Anterior cingulate cortex (tissue), 58 donors: ENCODE measurements at places on chromosomes 4 and X.

DNA sequence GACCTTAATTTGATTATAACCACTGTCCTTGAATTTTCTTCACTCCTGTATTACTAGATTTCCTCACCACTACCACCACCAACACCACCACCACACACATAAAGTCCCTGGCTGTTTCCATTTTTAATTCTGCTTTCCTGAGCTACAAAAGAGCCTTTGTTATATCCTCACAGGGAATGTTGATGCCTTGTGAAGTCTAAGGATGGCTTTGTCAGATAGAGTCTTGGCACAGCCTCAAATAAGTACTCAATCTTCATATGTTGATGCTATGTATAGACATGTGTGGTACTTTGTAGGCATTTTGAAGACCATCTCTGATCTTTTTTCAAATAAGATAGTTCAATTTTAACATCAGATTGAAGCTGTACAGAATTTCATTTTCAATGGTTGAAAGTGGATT lies 1016.7 kb upstream of the LCORL start:
- no peak for DNase-seq

DNA sequence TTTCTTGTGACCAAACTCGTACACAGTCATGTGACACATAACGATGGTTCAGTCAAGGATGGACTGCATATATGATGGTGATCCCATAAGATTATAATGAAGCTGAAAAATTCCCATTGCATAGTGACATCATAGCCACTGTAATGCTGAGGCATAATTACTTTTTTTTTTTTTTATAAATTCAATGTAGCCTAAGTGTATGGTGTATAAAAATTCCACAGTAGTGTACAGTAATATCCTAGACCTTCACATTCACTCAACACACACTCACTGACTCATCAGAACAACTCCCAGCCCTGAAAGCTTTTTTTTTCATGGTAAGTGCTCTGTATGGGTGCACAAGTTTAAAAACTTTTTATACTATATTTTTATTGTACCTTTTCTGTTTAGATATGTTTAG lies 105.0 kb downstream of the AREG start:
- DNase-seq = no peak

DNA sequence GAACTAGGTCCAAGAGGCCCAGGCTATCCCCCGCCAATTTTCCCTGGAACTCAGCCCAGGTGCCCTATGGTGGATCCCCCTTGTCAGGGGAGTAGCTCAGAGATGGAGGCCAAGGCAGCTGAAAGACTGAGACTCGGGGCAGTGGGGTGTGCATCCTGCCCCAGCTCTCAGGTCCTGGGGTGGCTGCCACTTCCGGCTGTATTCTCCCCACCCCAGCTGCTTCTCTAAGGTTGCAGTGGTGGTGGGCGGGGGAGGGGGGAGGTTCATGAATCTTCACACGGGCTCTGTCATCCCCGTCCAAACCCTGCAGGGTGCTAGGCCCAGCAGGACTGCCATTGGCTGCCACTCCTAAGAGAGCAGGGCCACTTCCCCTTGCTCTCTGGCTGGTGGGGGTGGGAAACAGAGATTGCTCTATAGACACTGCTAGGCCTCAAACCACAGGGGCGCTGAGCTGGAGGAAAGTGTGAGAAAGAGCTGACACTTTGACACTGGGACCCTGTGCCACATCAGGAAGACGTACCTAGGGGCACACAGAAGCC lies 1.5 kb downstream of the SASH3 start:
- no peak for DNase-seq

DNA sequence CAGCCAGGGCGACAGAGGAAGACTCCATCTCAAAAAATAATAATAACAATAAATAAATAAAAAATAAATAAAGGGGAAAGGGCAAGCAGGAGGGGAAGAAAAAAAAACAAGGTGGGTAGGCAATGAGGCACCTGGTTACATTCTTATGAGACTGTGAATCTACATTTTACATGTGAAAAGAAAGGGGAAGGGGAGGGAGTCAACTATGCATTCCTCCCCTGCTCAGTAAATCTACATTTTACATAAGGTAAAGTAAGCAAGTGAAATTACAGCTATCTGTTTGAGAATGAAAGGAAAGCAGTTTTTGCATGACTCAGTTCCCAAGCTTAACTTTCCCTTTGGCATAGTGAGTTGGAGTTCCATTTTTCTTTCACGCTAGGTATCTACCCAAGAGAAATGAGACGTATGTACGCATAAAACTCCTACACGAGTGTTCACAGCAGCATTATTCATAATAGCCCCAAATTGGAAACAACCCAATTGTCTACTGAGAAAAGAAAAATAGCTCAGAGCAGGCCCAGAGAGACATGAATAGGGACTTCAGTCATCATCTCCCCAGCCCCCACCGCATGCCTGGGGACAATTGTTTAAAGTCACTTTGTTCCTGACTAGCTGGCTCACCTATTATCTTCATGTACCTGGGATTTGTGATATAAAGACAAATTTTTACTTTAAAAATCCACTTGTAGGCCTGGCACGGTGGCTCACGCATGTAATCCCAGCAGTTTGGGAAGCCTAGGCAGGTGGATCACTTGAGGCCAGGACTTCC lies 52.4 kb downstream of the DDX3X start:
- no peak for DNase-seq

GRCh38 chr4:36039026-36039425 lies 205.3 kb downstream of the ARAP2 start:
- DNase-seq = no peak

GRCh38 chr4:161696944-161697343 lies 466.9 kb downstream of the FSTL5 start:
- DNase-seq = no peak

DNA sequence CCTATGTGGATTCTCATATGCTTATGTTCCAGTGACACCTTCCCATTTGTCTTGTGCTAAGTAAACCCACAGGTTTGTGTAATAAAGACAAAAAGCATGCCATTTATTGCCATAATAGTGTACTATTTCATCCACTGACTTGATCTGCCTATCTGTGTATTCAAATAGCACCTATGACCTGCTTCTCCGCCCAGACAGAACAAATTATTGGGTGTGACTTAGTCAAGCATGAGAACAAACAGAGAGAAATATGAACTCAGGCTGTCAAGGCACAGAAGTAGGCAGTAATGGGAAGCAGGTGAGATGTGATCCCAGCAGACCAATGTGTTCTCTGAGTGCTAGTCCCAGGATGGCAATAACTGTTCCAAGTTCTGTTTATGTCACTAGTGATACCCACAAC lies 25.4 kb downstream of the ELOVL6 start:
- no peak for DNase-seq

GRCh38 chr4:184292465-184292867 lies 74.8 kb upstream of the ENPP6 start:
- no peak for DNase-seq

- no peak for DNase-seq
These were observed 1.7 kb upstream of the BMP2K start for GRCh38 chr4:78774417-78774816.

DNA sequence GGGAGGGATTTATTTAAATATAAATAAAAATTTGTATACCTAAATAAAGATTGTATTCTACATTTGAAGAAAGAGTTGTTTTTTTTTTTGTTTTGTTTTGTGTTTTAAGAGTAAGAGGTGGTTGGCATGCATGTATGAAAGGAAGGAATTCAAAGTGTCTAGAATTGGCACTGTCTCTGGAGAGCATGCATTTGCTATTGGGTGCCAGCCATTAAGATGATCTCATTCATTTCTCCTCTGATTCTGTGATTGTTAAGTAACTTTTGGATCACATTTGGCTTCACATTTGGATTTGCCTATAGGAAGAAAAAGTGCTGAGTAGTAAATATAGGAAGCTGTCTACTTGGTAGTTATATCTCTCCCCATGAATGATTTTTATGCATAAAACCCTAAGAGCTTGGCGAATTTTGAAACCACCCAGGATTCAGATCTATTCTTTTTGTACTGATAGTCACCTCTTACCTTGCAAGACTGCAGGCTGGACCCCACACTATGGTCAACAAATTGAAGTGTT lies 7.8 kb upstream of the BOD1L1 start:
- DNase-seq = no peak

DNA sequence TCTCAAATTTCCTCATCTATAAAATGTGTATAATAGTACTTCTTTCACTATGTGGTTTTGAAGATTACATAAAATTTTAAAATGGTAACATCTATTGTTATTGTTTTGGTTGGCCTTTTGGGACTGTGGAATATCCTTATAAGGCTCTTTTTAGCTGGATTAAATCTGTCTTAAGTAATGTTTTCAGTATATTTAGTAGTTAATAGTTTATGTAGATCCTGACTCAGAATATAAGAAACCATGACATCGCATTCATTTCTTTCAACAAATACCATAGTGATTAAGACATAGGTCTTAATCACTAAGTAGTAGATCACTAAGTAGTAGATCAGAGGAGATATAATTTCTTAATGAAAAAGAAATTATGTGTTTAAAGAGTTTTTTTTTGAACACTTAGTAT lies 48.5 kb downstream of the MRPL1 start:
- DNase-seq = no peak

DNA sequence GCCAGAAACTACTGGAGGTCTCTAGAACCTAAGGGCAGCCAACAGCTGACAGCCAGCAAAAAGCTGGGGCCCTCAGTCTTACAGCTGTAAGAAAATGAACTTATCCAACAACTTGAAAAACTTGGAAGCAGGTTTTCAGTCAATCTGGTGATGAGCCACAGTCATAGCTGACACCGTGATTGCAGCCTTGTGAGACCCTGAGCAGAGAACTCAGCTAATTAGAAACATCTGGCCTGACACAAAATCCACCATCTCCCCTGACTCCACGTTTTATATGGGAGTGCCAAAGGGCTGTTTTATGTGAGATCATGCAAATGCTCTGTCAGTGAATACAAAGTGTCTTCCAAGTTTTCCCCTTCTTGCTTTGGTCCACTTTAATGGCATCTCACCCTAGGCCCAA lies 198.8 kb upstream of the DCAF8L1 start:
- DNase-seq = no peak

DNA sequence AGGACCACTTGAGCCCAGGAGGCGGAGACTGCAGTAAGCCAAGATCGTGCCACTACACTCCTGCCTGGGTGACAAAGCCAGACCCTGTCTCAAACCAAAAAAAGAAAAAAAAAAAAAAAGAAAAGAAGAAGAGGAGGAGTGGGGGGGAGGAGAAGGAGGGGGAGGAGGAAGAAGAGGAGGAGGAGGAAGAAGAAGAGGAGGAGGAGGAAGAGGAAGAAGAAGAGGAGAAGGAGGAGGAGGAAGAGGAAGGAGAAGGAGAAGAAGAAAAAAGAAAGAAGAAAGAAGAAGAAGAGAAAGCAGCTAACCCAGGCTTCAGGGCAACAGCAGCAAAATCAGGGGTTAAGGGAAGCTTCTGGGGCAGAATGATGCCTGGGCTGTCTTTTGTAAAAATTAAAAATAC lies 27.5 kb downstream of the VMA21 start:
- no peak for DNase-seq

DNA sequence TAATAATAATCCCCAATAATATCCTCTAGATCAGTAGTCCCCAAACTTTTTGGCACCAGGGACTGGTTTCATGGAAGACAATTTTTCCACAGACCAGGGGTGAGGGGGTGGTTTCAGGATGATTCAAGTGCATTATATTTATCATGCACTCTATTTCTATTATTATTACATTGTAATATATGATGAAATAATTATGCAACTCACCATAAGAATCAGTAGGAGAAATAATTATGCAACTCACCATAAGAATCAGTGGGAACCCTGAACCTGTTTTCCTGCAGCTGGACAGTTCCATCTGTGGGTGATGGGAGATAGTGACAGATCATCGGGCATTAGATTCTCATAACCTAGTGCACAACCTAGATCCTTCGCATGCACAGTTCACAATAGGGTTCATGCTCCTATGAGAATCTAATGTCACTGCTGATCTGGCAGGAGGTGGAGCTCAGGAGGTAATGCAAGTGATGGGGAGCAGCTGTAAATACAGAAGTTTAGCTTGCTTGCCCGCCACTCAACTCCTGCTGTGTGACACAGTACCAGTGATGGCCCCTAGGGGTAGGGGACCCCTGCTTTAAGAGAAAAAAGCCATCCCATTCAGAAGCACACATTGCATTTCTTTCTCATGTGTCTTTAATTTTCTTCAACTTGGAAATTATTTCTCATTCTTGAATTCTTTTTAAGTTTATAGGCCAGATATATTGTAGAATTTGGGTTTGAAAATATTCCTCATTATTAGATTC lies 16.0 kb upstream of the SH3RF1 start:
- no peak for DNase-seq

- no peak for DNase-seq
These were observed 187.4 kb downstream of the NR3C2 start for GRCh38 chr4:148254621-148255343.

DNA sequence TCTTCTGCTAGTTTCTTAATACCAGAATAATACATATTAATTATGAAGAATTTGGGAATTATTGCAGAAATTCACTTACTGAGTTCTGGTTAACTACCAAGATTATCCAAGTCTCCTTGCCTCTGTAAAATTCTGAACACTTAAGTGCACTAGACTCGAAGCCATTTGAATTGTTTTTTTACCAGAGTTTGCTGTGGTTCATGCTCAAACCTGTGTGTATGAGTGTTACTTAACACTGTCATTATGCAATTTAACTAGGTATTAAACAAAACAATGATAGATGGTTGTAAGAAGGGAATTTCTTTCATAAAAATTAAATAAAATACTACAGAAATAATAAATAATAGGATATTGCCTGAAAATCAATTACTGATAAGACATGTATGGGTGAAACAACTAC lies 145.6 kb upstream of the FAT4 start:
- DNase-seq = no peak

DNA sequence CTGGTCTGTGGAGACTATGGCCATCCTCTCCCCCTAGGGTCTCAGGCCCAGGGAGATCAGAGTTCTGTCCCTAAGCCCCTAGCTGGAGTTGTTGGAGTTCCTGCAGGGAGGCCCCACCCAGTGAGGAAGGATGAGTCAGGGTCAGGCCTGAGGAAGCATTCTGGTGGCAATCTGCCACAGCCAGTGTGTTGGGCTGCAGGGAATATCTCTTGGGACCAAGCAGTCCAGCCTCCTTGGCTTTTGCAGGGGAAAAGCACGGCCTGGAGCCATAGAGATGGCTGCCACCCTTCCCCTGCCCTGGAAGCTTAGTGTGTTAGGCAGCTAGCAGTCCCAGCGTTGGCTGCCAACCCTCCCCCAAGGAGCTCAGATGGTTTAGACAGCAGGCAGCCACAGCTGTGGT lies 202.4 kb downstream of the RTL9 start:
- DNase-seq = no peak

- no peak for DNase-seq
These were observed 303.1 kb downstream of the ARHGAP24 start for GRCh38 chr4:85777908-85778631.

DNA sequence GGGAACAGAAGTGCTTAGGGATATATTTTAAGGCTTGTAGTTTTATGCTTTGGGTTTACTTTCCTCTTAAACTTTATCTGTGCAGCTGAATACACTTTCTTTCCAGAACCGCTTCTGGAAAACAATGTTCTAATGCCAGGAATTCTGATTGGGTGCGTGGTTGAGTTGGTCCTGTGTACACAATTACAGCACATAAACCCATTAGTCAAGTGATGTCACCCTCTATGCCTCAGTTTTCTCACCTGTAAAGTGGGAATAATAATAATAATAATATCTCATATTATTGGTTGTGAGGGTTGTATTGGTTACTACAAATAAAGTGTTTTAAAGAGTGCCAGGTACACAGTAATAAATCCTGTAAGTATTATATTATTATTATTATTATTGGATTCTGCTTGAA lies 129.2 kb downstream of the MID1IP1 start:
- no peak for DNase-seq
